ENCODE measurements at places on chromosomes 5 and 9. TPM values are rescaled to one million over a fixed set of nuclear protein-coding genes. Genes with fewer than 3 reads are reported as not detected.

Gene FAXDC2
- total RNA-seq: 3.0 TPM

Gene SPATA31D4
- total RNA-seq: not detected

Gene RNF38
- 12.7 TPM for total RNA-seq

Gene OGN
- total RNA-seq: under 0.01 TPM

Gene PROB1
- total RNA-seq: 1.2 TPM

Gene CFAP77
- not detected for total RNA-seq

Gene NTRK2
- total RNA-seq: 0.09 TPM

Gene C5orf63
- 0.63 TPM for total RNA-seq

Gene ARAP3
- 35.6 TPM for total RNA-seq

Gene GABRA6
- not detected for total RNA-seq

Gene DIRAS2
- not detected for total RNA-seq

Gene PTGR1
- total RNA-seq: 91.0 TPM

Gene FAM153A
- 0.28 TPM for total RNA-seq

Gene HRCT1
- 0.56 TPM for total RNA-seq

Gene PCDHGB5
- total RNA-seq: 14.3 TPM

Gene WDR38
- total RNA-seq: not detected

Gene GPR150
- 0.19 TPM for total RNA-seq

Gene GARIN3
- not detected for total RNA-seq

Gene DTWD2
- 1.7 TPM for total RNA-seq

Gene PCDHA6
- total RNA-seq: 0.56 TPM

Gene SLC44A1
- total RNA-seq: 50.3 TPM

Gene ECM2
- 0.18 TPM for total RNA-seq

Gene GFRA3
- not detected for total RNA-seq

Gene CNTNAP3B
- 128 TPM for total RNA-seq

Gene CBY3
- total RNA-seq: 0.18 TPM

Gene NSUN2
- total RNA-seq: 70.7 TPM

Gene SHLD3
- 3.6 TPM for total RNA-seq

Gene DMRTA1
- total RNA-seq: 0.19 TPM

Gene ANKDD1B
- 0.09 TPM for total RNA-seq

Gene F2RL1
- 64.2 TPM for total RNA-seq

Gene TRIM7
- total RNA-seq: 12.8 TPM

Gene FOXD1
- 0.09 TPM for total RNA-seq

Gene RAPGEF1
- total RNA-seq: 35.9 TPM

Gene EGFLAM
- total RNA-seq: 2.2 TPM

Gene SOX30
- total RNA-seq: not detected

Gene C1QTNF3
- total RNA-seq: 0.28 TPM

Gene PHYHD1
- 0.27 TPM for total RNA-seq

Gene FOXD4
- total RNA-seq: 0.09 TPM

Gene PTPRD
- total RNA-seq: 5.8 TPM

Gene PKN3
- total RNA-seq: 18.5 TPM

Gene PFDN1
- total RNA-seq: 46.9 TPM

Gene HRH2
- total RNA-seq: 0.09 TPM

Gene AGGF1
- total RNA-seq: 26.9 TPM

Gene FAM221B
- total RNA-seq: not detected

Gene LCN2
- not detected for total RNA-seq

Gene GARNL3
- total RNA-seq: 2.7 TPM

Gene FIBCD1
- 0.19 TPM for total RNA-seq

Gene RNF208
- 0.19 TPM for total RNA-seq

Gene SV2C
- total RNA-seq: not detected

Gene SLC6A19
- total RNA-seq: not detected

Gene TARS1
- 264 TPM for total RNA-seq

Gene DMRT2
- total RNA-seq: not detected

Gene PLAC8L1
- total RNA-seq: 0.38 TPM

Gene GLDC
- 1.8 TPM for total RNA-seq

Gene HOMER1
- total RNA-seq: 6.9 TPM

All from endothelial cell of coronary artery (primary cell).